Left kidney (tissue), 8 donors: ENCODE measurements at places on chromosomes 11 and 22.

DNA sequence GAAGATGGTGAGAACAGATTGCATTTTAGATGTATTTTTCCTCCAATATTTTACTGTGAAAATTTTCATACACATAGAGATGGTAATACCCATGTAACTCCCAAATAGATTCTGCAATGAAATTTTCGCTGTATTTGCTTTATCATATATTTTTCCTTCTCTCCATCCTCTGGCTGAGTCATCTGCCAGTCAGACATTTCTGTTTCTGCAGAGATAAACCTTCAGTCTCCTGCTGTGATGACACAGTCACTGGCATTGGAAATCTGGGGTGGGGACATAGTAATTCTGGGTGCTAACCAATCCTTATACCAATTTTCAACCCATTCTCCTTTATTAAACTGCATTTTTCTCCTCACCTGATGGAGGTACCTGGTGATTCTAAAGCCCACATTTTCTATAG is 33.7 kb downstream of the SVIP start:
- DNase-seq = no peak

- DNase-seq = no peak
Observed at GRCh38 chr11:44627911-44628729, 62.7 kb downstream of the CD82 start.

- DNase-seq = no peak
Observed at GRCh38 chr11:85939099-85940015, 84.2 kb downstream of the CCDC83 start.

DNA sequence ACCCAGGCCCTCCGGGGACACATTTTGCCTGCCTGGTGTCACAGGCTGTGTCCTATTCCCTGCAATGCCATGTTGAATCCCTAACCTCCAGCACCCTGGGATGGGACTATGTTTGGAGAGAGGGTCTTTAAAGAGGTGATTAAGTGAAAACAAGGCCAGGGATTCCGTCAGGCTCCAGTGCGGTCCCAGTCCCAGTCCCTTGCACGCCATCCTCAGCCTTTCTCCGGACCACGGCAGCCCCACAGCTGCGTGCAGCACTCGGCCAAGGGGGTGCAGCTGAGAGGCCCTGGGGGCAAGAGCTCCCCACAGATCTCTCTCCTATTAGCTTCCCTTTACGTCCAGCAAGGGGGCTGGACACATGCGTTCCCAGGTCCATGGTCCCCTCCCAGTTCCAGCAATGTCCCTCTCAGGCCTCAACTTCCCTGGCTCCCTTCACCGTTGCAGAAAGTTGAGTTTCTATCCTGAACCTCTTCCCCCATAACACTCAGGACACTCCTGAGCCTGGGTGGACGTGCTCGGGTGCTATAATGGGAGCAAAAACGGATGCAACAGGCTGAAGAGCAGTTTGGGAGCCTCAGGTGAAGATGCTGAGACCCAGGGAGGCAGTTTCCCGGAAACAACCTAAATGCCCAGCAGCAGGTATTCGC is 1422.7 kb downstream of the BRD1 start:
- no peak for DNase-seq

DNA sequence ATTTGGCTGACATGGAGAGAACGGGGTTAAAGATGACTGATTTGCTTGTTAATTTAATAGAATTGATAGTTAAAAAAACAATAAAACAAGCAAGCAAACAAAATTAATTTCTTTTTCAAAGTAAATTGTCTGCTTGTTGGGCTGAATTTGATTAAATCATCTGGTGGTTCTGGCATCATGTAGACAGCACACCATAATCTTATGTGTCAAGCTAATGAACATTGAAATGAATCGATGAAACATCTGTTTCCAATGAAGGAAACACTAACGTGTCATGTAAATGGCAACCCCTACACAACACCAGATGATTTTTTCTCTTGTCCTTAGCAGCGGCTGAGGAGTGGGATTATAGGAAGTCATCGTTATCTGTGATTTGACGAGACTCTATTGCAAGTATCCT is 399.6 kb upstream of the RAG2 start:
- no peak for DNase-seq

- DNase-seq = peak; percentile 71
Observed at GRCh38 chr11:128859563-128860441, 7.3 kb downstream of the KCNJ1 start.

DNA sequence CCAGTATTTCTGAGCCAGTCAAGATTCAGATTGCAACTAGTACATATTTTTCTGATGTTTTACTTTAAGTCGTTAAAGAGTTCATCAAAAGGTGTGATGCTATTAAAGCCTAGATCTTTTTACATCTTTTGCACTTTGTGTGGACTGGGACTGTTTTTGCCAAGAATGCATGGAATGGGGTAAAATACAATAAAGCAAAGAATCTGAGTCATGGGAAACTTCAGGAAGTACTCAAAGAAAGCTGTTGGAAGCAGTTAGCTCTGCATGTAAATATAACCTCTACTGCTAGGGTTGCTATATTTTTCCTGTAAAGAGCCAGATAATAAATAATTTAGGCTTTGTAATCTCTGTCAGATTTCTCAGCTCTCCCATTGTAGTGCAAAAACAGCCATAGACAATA is 20.9 kb downstream of the ATXN10 start:
- DNase-seq = no peak

DNA sequence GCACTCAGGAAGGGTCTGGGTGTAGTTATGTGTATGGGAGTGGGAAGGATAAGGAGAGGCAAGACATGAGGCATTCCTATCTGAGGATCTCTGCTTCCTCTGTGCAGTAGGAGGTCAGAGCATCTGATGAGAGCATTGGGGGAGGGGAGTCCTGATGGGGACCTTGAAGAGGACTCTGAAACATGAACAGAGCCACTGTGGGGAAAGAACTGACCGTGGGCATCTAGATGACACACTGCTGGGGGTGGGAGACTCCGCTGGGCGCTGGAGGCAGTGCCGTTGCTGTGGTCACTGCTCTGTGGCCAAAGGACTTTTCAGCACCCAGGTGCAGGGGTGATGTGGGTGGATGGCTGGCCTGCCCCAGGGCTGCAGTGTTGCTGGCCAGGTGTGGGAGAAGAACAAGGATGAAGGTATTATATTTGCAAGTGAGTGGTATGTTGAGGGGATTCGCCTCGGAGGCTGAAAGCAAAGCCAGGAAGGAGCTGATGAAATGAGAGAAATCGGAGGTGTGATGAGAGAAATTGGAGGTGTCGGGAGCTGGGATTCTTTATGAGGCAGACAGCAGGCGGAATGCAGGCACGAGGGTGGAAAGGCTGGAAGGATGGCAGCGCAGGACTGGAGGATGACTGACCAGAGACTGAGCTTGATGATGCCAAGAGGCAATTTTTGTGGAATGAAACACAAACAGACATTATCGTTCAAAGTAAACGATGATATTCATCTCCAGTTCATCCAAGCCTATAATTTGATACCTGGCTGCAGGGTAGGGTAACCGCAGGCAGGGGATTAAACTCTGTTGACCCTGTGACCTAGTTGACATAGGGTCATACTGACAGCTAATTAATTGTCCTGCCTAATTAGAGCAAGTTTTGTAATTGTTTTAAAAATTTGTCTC is 19.4 kb upstream of the TMPRSS4 start:
- DNase-seq = no peak

DNA sequence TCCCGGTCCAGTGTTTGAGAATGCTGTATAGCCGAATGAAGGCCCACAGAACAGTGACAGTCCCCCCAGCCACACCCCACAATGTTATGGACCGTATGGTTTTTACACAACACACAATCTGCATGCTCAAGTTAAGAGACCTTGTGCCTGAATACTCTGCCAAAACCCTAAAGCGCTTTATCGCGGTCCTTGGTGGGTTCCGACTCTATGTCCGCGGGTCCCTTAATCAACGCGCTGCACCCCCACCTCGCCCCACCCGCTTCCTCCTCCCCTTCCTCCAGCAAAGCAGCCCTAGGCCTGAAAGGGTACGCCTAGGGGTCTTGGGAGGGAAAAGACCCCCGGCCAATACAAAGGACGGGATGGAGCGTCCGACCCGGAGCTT is 442 bp downstream of the COPB1 start:
- DNase-seq = peak; percentile 28

GRCh38 chr11:113470233-113470632 is 5.0 kb downstream of the DRD2 start:
- DNase-seq = no peak

DNA sequence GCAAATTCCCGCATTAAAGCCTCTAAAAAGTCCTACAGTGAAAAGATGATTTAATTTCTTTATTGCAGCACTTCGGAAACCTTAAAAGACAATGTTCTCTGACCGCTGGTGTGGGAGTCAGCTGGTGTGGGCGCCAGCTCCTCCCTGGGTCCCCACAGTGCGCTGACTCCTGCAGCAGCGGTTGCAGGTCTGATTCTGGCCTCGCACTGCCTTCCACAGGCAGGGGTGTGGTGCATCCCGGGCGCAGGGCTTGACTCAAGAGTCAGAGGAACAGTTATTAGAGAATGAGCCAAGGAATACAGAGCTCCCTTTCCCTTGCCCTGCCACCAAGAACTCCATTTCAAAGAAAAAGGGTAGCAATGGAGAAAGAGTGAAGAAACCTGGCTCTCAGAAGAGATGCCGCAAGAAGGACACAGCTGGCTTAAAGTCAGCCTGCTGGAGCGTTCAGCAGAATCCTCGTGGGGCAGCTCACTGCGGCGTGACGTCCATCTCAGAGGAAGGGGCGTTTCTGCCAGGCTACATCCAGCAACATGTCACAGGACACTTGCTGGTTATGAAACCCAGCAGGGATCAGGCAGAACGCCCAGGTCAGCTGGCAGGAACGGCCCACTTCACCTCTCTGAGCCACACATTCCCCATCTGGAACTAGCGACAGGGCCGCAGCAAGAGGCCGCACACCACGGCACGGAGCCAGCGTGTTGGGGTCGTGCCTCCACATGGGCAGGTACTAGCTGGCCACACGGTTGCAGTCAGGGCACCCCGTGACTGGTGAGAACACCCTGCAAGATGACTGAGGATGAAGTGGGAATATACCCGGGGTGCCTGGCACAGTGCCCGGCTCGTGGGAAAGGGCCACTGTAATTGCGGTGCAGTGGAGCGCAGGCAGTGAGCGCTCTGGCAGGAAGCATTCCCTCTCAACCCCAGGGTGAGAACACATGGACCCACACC is 18.1 kb upstream of the EFCAB6 start:
- DNase-seq = no peak

GRCh38 chr22:32311551-32312071 is 46.1 kb upstream of the RFPL3 start:
- DNase-seq = no peak

DNA sequence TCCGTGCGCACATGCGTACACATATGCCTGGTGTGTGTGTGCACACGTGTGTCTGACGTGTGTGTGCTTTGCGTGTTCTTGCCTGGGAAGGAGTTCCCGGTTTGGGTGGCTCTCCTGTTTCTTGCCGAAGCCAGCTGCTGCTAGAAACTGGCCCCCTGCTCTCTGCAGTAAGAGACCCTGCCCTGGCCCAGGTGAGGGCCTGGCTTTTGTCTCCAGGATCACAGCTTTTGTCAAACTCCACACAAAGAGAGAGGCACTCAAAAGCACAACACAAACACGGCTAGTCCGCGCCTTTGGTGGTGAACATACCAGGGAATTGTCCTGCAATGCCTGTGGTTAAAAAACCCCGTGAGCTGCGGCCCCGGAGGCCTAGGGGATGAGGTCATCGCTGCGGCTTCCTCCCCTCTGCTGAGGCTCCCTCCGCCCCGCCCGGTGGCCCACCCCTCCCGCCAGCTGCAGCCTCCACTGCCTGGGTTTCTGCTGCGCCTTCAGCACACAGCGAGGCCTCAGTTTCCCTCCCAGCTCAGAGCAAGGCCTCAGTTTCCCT is 88.9 kb downstream of the KCNQ1 start:
- DNase-seq = no peak

- DNase-seq = no peak
Observed at GRCh38 chr11:40974186-40974795, 485.2 kb downstream of the LRRC4C start.

- no peak for DNase-seq
Observed at GRCh38 chr11:10623797-10624761, 55.6 kb upstream of the LYVE1 start.

GRCh38 chr11:84594602-84595001 is 1032.5 kb downstream of the DLG2 start:
- no peak for DNase-seq

DNA sequence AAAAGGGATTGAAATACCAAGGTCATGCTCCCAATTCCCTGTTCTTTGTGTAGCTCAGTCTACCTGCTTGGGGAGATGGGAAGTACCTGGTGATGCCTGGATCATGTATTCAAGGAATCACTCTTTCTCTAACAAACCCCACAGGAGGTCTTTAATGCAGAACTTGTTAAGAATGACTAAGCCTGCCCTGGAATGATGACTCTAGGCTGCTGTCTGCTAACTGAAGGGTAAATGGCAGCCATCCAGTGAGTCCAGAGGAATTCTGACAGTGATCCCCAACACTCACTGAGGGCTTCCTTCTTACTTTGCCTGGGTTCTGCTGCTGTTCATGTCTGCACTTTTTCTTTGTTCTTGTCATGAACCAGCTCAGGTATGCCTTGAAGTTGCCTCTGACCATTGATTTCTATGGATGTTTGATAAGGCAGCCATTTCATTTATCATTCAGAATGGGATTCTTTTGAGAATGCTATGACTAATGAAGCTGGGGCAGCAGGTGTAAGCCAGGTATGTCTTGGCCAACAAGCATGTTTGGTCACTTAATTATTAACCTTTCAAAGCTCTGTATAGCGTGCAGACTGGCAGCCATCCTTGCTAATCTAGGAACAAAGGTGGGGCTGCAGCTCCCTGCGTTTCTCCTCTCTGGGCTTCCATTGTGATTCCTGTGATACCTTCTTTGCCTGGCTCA is 11.4 kb downstream of the PRSS23 start:
- no peak for DNase-seq

DNA sequence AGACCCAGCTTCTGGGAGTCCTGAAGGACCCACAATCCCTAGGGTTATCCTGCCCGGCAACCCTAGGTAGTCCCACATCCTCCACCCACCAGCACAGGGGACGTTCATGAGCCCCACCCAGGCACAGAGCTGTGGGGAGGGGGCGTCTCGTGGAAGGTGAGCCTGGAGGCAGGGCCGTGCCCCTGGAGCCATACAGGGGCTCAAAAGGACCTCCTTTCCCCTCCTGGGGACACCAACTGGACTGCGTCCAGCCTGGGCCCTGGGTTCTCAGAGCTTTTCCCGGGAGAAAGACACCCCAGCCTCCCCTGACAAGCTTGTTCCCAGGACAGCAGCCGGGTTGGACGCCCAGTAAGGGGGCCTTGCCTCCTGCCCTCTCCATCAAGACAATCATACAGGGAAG is 78.4 kb downstream of the BRD1 start:
- no peak for DNase-seq

DNA sequence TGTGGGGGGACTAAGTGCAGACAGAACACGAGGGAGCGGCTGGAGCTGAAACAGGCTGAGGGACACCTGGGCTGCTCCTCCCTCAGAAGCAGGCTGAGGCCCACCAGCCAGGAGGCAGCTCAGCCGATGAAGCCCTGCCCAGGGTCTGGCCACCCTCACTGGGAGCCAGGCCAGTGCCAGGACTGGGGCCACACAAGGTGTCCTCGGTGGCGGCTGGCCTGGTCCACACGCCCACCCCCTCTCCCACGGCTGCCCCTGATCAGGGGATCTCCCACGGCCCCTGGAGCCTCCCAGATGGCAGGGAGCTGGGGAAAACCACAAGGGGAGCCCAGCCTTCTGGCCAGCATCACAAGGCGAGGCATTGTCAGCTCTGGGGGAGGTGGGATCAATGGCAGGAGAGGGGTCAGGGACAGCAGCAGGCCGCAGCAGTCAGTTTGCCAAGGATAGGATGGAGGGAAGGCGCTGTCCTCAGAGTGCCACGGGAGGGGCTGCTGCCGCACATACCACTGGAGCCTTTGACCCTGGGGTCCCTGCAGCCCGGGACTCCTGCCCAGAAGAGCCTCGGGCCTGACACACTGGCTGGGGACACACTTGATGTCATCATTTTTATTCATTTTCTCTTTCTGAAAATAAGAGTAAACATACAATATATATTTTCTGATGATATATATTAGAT is 11.7 kb upstream of the RASL10A start:
- no peak for DNase-seq

- peak; percentile 79 for DNase-seq
Observed at GRCh38 chr11:124961972-124962609, 8.1 kb downstream of the CCDC15 start.
